ENCODE measurements at places on chromosomes 6 and 20.

GRCh38 chr6:109298605-109299264 is 83.5 kb downstream of the CD164 start:
- no peak for DNase-seq

DNA sequence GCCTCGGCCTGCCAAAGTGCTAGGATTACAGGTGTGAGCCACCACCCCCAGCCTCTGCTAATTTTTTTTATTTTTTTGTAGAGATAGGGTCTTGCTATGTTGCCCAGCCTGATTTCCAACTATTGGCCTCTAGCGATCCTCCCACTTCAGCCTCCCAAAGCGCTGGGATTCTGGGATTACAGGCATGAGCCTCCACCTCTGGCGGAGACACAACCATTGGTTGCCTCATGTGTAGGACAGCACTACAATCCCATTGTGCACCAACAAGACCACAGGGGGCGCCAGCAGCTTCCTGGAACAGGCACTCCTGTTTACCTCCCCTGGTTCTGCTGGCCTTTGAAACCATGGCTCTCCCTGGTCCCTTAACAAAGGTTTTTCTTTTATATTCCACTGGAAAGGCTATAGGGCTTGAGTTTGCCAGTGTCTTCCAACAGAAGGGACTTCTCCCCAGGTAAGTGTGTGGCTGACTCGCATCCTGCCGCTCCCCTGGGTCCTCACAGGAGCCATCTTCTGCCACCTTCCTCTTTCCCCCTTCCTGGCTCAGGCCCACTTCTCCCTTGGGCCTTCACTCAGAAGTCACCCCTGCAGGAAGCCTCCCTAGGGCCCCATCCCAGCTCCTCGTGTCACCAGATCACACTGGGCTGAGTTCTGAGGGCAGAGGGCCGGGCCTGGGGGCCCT is 39.2 kb upstream of the TLDC2 start:
- DNase-seq: peak; percentile 64

DNA sequence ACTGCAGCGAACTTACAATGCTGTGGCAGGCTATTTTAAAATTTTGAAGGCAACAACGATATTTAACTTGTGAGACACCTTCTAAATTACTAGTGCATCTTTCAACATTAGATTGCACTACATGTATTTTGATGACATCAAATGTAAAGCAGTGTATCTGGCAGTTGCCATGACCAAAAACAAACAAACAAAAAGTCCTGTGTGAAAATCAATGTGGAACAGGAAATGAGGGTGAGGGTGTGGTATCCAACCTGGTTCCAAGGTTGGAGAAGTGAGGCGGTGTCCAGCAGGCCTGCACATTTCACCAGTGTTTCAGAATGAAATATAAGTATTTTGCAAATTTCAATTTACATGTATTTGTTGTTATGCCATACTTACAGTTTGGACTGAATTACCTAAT is 112.0 kb downstream of the LAMP5 start:
- DNase-seq: no peak

GRCh38 chr20:9078826-9079731 is 10.2 kb downstream of the PLCB4 start:
- DNase-seq: no peak

DNA sequence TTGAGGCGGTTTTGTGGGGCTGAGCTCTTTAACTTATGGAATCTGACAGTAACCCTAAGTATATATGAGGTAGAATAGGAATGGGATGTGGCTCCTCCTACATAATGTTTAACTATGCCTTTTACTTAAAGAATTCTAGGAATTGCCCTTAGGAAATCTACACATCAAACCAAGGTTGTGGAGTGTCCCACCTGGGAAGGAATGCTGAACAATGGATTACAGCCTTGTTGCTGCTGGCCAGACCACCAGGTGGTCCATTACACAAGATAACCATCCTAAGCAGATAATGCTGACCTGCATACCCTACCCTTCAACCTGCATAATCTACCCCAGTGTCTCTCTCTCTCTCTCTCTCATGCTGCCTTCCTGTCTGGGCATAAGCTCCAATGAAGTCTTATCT is 35.0 kb upstream of the SLC22A16 start:
- no peak for DNase-seq

DNA sequence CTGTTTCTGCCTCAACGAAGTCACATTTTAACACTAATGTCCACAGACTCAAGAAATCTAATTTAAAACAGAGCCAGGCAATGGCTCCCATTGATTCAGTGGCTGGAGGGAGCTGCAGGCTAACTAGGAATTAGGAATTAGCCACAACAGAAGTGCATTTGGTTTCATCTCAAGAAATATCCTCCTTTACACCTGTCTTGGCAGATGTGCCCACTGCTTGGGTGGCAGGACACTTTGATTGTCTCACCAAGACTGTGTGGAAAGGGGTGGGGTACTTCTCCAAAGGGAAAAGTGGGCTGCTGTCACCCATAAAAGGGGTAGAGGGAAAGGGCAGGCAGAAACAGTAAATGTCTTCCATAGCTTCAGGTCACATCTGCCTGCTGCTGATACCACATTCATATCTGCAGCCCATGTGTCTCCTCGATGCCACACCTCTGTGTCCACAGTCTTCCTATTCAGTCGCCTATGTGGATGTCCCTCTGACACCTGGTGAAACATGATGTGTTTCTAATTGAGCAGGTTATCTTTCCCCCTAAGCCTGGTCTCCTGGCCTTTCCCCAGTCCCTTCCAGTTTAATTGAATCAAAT is 10.9 kb upstream of the OSER1 start:
- DNase-seq: no peak

DNA sequence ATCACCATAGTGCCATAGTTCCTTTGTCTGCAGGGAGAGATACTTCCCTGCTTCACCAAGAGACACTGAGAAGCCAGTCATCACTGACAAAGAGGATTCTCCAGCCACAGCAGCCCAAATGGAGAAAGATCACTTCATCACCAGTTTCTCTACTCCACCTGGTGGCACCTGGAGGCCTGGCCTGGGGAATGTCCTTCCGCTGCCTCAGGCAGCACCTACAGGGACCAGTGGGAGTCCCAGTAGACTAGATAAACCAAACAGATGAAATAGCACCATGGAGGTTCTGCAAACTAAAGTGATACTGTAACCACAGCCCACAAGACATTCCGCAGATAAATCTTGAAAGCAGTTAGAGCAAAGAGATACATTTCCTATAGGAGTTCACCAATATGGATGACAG is 266.5 kb downstream of the C6orf118 start:
- DNase-seq: no peak

DNA sequence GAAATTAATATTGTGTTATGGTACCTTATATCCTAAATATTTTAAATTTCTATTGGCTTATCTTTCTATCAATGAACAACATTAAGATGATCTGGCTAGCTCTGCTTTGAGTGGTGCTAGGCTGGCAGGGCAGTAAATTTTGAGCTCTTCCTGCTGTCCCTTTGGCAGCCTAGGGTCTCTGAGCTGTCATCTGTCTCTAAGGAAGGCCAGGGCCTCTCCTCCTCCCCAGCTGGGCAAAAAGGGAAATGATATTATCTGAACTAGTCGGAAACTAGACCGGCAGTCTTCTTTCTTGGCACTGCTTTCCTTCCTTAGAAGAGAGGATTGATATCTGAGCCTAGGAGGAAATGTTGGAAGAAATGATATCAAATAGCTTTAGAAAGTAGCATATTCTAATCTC is 176.7 kb upstream of the BTBD3 start:
- DNase-seq: peak; percentile 46

- no peak for DNase-seq
Measured at GRCh38 chr6:90294989-90295853, 1.4 kb downstream of the BACH2 start.
